ENCODE measurements at places on chromosomes 13 and 19. TPM values are rescaled to one million over a fixed set of nuclear protein-coding genes. Genes with fewer than 3 reads are reported as not detected.

DNA sequence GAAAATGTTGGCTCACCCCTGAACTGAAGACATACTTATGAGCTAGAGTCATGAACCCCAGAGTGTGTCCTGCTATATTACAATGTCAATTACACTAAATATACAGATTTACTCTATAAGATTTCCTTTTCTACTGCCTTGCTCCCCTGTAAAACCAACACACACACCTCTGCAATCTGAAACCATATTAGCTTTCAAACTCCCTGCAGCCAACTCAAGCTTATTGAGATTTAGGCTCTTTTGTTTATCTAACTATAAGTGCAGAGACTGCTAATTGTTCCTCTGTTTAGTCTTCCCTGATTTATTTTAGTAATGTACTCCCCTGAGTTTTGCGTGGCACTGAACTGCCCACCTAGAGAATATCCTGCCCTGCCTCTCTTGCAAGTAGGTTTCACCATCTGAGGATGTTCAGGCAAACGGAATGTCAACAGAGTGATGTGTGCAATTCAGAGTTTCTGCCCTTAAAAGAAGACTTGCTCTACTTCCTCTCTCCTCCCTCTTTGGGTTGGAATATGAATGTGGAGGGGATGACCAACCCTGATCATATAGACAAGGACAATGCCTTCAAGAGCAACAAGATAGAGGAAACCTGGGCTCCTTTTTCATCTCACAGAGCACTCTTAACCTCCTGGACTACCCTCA is 22.3 kb downstream of the FAM216B start:
- no peak overlapping the region for H3K4me3 ChIP-seq
- no peaks in the 10 kb centered on the region for H3K27me3 ChIP-seq
- no peaks in the 10 kb centered on the region for H3K4me1 ChIP-seq
- H3K27ac ChIP-seq, result no peak overlapping the region

GRCh38 chr13:56378566-56378965 is 762.2 kb upstream of the PRR20A start:
- H3K27ac ChIP-seq, result no peak overlapping the region
- no peak overlapping the region for H3K4me3 ChIP-seq
- no peak for DNase-seq
- H3K36me3 ChIP-seq, result no peaks in the 10 kb centered on the region
- no peaks in the 10 kb centered on the region for H3K27me3 ChIP-seq

SLITRK6 gene
- not detected for total RNA-seq

GRCh38 chr19:6464070-6464873 is at the start of gene CRB3:
Gene CRB3, plus strand, starts transcription at chr19:6464271. Its CDS starts 431 bp downstream, at chr19:6464702.
- no peaks in the 10 kb centered on the region for H3K27me3 ChIP-seq
- peak; percentile 97 for DNase-seq
- peaks cover 3% of the 10 kb centered on the region for H3K36me3 ChIP-seq
- H3K4me1 ChIP-seq, result peaks cover 13% of the 10 kb centered on the region

DNA sequence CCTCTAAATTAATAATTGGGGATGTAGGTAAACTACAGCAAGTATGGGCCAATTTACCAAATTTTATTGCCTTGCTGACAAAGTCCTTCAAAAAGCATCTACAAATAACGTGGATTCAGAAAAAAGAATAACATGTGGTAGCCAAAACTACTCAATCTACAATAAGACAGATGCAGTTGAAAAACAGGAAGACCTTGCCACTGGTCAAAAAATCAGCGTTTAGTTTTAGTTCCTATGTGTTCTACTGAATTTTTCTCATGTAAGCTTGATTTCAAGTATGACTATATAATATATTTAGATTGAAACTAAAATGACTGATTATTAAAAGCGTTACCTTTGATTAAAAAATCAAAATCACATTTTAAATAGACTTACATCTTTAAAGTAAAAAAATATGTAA is 1317.6 kb downstream of the PCDH9 start:
- H3K36me3 ChIP-seq, result no peaks in the 10 kb centered on the region
- H3K4me3 ChIP-seq, result no peak overlapping the region
- H3K27me3 ChIP-seq, result no peaks in the 10 kb centered on the region
- no peak for DNase-seq

- no peaks in the 10 kb centered on the region for H3K27me3 ChIP-seq
- no peak overlapping the region for H3K4me3 ChIP-seq
- H3K4me1 ChIP-seq, result peaks cover 56% of the 10 kb centered on the region
- no peaks in the 10 kb centered on the region for H3K36me3 ChIP-seq
- peak overlapping the region; percentile 86 for H3K27ac ChIP-seq
- no peak for DNase-seq
Observed at GRCh38 chr13:77696006-77696878, 1.2 kb upstream of the SLAIN1 start.

DNA sequence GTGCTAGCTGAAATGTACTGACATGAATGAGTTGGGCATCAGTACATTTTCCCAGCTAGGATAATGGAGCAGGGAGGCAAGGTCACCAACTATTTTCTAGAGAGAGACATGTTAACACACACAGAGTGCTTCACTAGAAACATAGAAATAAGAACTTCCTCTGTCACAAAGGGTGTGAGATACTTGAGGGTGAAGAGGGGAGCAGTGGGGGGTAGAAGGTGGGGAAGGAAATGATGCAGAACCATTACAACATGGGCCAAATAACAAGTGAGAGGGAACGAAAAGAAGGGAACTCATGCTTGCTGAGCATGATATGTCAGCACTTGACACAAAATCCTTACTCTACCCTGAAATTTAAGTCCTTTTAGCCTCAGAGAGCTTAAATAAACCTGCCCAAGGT is 87.8 kb upstream of the RFC3 start:
- no peaks in the 10 kb centered on the region for H3K27me3 ChIP-seq
- H3K27ac ChIP-seq, result no peak overlapping the region
- H3K4me1 ChIP-seq, result peaks cover 12% of the 10 kb centered on the region
- no peaks in the 10 kb centered on the region for H3K36me3 ChIP-seq

All from body of pancreas (tissue), 4 donors.